Astrocyte of the cerebellum (primary cell): ENCODE measurements at places on chromosomes 4 and X.

DNA sequence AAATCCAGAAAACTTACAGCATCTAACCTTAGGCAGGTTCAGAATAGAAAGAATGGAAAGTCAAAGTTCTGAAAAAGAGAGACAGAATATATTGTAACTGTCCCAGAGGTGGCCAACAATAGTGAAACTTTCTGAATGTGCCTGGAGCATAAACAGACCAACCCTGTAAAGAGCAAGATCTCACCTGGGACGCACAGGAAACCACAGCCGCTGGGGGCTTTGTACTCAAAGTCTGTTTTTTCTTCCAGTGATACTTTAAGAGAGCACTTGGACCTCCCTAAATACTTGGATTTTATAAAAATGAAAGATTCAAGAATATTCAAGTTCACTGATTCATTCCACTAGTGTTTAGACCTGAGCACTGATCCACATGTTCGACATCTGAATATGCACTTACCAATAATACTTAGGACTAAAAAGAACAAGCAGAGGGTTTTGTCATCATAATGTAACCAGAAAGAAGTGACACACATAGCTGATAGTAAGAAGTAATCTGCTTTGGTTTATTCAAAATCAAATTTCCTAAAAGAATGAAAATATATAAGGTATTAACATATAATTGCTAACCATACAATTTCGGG lies 35.3 kb downstream of the ARAP2 start:
- DNase-seq: no peak

DNA sequence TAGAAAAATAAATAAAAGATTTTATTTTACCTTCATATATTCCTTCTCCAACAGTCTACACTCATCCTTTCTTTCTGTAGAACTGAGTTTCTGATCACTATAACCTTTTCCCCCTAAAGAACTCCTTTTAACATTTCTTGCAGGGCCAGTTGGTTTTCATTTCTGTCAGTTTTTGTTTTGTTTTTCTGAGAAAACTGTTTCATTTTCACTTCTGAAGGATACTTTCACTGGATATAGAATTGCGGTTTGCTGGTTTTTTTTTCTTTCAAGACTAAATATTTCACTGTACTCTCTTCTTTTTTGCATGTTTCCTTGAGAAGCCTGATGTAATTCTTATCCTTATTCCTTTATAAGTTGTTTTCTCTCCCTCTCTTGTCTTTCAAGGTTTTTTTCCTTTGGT lies 90.4 kb upstream of the EOLA2 start:
- no peak for DNase-seq

DNA sequence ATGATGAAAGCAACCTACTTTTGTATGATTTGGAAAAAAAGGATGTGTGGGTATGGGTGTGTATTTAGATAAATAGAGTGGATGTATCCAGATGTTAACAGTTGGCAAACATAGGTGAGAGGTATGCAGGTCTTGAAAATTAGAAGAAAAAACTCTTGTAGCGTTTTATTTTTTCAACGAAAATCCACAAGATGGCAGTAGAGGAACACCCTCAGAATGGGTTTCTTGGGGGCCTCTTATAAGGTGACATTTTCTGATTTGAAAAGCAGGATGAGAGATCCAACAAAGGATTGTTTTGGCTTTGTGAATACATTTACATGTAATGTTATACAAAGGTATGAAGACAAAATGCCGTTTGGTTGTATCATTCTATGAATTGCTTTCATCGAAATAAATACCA lies 68.3 kb downstream of the FMR1NB start:
- DNase-seq: peak; percentile 31

DNA sequence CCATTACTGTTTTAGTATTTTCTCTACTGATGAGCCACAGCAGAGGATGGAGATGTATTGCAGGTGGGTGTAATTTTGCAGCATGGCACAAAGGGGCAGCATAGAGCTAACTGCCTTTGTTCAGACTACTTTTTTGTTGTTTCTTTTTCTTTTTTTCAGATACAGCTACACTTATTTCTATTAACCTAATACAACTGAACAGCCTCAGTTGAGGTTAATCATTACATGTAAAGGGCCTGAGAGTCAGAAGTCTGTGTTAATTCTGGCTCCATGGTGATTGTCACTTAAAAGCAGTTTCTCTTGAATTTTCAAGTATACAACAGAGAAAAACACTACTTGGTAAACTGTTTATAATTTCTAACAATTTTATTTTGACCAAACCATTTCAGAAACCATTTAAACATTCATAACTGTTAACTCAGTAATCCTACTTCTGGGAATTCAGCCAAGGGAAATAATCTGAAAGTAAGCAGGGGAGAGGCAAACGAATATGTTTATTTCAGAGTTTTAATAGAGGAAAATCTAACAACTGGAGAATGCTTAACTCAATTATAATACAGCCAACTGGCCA lies 13.9 kb upstream of the PPEF2 start:
- peak; percentile 57 for DNase-seq

GRCh38 chr4:108094923-108095482 lies 73.7 kb downstream of the LEF1 start:
- no peak for DNase-seq

- DNase-seq: no peak
These were observed 2.1 kb downstream of the ELOVL6 start for GRCh38 chr4:110196206-110196870.

- DNase-seq: no peak
These were observed 60.5 kb downstream of the MSX1 start for GRCh38 chr4:4919927-4920326.

DNA sequence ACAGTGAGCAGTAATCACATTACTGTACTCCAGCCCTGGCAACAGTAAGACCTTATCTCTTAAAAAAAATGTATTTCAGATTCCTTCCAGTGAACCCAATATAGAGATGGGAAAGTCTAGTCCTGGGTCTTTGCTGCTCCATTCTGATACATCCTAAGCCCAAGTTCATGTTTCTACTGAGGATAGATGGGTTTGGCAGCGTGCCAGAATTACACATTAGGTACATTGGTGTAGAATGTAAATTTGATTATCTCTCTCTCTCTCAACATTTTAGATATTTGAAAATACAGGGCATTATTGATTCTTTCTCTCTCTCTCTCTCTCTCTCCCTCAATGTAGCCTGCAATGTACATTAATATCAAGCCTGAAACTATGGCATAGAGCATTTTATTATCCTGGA lies 43.5 kb upstream of the ZNF330 start:
- DNase-seq: no peak

GRCh38 chrX:120664081-120664480 lies 34.2 kb upstream of the C1GALT1C1 start:
- DNase-seq: no peak

DNA sequence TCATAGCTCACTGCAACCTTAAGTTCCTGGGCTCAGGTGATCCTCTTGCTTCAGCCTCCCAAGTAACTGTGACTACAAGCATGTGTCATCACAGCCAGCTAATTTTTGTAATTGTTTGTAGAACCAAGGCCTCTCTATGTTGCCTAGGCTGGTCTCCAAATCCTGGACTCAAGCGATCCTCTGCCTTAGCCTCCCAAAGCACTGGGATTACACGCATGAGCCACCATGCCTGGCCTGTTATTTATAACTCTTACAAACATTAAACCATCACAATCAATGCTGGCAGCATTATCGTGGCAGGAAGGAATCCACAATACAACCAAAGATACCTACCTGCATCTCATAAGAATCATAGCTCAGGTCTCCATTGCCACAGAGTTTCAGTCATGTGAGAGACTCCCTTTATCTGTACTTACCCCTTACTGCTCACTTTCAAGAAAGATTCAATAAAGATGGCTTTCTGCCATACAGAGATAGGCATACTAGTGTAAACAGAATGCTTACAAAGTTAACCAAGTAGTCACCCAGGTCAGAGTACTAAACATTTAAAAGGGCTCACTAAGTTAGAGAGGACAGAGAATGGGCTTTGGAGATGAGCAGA lies 48.5 kb downstream of the SMIM31 start:
- DNase-seq: no peak

DNA sequence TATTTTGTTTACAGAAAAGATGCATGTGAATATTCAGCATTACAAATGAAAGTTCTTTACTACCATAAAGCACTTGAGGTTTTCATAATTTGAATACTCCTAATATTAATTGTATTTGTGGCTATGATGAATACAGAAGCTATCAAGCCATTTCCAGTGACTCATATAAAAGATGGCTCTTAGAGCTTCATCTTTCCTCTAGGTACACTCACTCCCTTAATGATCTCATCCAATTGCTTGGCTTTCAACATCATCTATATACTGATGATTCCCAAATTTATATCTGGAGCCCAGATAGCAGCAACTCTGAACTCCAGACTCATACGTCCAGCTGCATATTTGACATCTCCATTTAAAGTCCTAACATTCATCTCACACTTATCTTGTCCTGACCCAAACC lies 183.4 kb upstream of the FAM241A start:
- DNase-seq: no peak

GRCh38 chrX:154800478-154801210 lies 4.6 kb downstream of the MPP1 start:
- no peak for DNase-seq

DNA sequence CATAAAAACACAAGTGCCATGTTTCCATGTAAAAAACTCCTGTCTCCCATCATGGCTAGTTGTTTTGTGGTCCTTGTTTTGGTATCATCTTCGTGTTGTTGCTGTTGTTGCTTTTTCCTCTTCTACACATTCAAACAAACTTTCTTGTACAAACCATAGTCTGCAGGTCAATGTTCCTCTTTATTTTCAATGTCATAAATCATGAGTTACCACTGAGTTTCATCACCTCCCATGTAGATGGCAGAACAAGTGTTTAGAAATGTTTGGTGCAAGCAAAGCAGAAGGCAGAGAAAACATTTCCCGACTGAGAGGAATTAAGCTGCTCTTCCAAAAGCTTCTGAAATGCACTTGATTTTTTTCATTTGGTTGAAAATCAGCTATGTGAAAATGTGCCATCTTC lies 166.0 kb downstream of the ANTXR2 start:
- no peak for DNase-seq

GRCh38 chrX:106899841-106900240 lies 3.3 kb downstream of the RIPPLY1 start:
- DNase-seq: no peak

DNA sequence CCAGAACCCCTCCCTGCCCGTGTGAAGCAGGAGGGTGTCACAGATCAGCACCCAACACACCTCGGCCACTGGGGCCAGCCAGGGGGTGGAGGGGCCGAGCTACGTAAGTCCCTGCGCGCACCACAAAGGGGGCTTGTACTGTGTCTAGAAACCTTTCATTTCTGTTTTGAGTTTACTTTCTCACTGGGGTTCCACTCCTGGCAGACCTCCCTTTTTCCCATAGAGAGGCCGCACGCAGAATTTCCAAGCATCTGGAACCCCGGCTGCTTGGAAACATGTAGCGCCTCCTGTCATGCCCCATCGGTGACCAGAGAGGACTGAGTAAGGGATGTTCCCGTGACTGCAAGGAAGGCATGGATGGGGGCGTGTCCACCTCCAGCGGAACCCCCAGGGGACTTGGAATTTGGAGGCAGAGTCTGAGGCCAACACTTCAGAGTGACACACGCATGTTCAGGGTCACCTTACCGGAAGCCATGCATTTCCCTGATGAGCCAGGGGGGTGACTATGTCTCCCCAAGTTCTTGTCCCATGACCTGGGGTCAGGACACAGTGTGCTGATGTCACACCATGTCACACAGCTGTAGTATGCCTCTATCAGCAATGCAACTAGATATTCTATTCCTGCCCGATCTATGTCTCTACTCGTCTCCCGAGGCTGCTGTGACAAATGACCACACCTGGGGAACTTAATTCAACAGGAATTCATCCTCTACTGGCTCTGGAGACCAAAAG lies 105.3 kb downstream of the DHRSX start:
- no peak for DNase-seq

GRCh38 chrX:42495139-42495538 lies 282.8 kb downstream of the PPP1R2C start:
- no peak for DNase-seq

GRCh38 chr4:111231281-111231680 lies 608.4 kb upstream of the PITX2 start:
- no peak for DNase-seq

DNA sequence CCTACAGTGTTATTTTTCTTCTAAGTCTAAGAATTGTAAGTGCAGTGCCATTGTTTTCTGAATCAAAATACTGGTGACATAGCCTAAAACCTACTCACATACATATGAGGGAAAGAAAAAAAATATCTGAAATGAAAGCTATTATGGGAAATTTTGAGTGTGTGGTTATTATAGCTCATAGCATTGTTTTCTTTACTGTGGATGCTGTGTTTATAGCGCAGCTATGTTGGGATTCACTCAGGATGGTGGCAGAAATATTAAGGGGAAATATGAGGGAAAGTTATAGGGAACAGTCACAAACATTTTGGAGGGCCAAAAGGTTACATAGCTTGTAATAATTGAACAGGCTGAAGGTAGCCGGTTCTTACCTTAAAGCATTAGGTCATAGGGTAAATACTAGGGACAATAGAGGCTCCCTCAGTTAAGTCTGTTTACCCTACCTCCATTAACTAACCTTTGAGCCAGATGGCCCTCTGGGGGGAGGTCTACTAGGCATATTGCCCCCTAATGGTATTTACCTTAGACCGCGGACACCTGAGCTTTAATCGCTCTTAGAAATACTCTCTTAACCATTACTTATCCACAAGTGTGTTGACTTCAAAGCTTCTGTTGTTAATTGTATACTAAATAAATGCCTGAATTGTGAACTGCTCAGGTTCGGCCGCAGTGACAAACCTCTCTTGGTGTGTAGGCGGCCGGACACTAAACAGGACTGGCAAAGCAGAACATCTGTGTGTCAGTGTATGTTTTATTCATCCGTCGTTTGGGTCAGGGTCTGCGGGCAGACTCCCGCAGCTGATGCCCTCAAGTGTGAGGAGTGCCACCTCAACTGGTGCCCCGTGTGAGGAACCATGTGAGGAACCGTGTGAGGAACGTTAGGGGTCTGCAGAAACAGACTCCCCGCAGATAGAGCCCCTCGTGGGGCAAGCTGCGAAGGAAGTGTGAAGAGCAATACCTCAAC lies 21.3 kb upstream of the SULT1B1 start:
- DNase-seq: no peak

GRCh38 chrX:154036513-154036912 lies 16.8 kb upstream of the IRAK1 start:
- DNase-seq: no peak

- DNase-seq: no peak
These were observed 2618.1 kb downstream of the ARAP2 start for GRCh38 chr4:33626221-33626620.

DNA sequence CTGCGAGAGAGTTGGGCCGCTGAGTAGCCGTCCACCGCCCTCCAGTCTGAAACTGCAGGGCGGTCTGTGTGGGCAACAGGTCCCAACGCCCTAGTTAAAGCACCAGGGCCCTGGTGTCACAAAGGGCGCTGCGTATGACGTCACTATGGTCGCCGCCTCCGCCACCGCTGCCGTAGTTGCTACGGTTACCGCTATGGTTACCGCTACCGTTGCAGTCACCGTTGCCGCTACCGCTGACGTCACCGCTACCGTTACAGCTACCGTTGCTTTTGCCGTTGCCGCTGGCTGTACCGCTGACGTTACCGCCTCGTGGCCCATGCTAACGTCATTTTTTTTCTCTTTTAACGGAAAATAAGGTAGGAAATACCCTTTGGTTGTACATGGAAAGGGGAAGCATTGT lies at the start of gene PPP1R2C:
Gene PPP1R2C (minus strand): TSS at position 68 of the 400 bp plus-strand sequence. CDS start 84 bp downstream, outside the sequence.
- DNase-seq: no peak
